Osteoblast (primary cell): ENCODE measurements at places on chromosomes 7 and 10.

- DNase-seq: no peak
These were observed 55.7 kb downstream of the ST7 start for GRCh38 chr7:117008886-117009531.

- no peak for DNase-seq
These were observed 68.8 kb upstream of the KIF5B start for GRCh38 chr10:32125023-32125422.

DNA sequence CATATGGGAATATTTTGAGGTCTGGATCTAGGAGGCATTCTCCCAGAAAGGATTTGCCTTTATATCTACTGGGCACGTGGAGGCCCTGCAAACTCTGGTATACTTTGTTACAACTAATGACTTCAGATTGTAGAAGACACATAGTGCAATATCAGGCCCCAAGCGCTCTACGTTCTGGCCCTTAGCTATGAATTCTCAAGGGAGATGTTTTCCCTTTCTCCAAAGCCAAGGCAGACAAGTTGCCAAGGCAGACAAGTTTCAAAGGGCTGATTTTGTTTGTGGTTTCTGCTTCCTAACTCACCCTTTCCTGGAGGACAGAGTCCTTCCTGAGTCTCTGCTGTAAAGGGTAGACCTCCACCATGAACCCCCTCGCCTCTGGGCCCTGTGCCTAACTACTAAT lies 99.4 kb upstream of the CTTNBP2 start:
- no peak for DNase-seq

DNA sequence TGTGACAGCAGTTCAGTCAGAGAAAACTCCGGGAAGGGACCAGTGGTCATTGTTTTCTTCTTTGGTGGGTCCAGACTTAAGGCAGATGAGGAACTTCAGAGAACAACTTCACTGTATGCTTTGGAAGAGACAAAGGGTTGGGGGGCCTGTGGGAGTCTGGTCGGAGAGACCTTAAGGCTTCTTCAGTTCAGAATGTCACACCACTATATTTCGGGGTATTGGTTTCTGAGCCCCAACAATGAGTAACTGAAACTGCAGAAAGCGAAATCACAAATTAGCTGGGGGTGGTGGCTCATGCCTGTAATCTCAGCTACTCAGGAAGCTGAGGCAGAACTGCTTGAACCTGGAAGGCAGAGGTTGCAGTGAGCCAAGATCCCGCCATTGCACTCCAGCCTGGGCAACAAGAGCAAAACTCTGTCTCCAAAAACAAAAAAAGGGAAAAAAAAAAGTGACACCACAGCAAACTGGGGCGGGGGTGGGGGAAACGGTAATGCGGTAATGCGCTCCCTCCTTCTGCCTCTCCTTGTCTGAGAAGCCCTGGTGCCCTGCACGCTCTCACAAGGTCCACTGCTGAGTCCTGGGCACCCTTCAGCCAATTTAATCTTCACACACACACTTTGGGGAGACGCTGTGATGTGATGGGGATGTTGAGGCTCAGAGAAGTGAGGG lies 2.2 kb upstream of the ADIRF start:
- DNase-seq: no peak

- DNase-seq: no peak
These were observed 335.6 kb upstream of the HGF start for GRCh38 chr7:82105463-82105862.

GRCh38 chr7:90958647-90959046 lies 305.6 kb upstream of the FZD1 start:
- peak; percentile 14 for DNase-seq

DNA sequence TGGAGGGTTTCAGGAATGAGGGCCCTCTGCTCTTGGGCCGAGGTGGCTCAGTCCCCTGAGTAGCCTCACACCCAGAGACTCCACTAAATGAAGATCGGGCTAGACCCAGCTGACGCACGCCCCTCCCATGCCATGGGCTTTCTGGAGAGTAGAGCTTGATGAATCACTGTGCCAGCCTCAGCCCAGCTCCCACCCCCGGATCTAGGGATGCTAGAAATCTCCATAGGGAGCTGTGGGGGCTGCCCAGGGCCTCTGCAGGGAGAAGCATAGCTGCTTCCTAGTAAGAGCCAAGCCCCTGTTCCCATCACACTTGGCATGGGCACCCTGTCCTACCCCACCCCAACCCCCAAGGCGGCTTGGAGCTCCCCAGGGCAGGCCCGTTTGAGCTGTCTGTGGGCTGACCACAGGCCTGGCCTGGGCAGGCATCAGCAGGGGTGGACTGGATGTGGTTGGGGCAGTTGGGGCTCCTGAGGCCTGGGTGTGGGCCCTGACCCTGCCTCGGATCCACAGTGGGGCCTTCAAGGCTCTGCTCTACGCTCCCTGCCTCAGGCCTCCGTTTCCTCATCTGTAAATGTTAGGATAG lies 121.2 kb downstream of the ZMIZ1 start:
- DNase-seq: peak; percentile 95

GRCh38 chr10:83542774-83543411 lies 596.4 kb upstream of the GHITM start:
- DNase-seq: no peak

GRCh38 chr10:70575486-70575873 lies 27.1 kb downstream of the PRF1 start:
- peak; percentile 73 for DNase-seq

DNA sequence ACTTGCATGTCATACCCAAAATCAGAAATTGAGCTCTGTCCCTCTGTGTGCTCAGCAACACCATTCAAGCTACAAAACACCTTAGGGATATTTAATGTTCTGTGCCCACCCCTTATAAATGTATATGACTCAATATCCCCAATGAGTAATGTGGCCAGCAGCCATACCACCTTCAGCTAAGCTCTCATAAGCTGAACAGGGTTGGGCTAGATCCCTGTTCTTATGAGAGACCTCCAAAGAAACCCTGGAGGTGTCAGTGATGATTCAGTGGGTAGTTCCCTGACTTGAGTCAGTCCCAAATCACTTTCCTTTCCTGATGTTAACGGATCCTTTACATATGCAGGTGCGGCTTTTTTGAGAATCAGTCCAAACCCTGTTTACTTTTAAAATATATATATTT lies 253.8 kb downstream of the CREB5 start:
- no peak for DNase-seq

DNA sequence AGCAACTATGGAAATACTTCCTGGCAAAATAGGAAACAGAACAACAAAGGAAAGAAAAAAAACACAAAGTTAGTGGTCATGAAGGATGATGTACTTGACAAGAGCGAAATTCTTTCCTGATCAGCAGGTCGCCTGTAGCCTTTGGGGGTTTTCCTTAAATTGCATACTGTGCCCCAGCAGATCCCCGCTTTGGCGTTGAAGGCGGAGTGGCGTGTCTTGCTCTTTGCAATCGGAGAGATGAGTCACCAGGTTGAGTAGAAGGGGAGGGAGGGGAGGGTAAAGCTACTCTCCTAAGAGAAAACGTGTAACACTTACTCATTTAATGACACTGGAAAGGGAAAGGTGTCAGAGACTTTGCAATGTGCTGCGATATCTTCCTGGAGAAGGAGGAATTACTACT lies 587.2 kb downstream of the SORCS1 start:
- no peak for DNase-seq

DNA sequence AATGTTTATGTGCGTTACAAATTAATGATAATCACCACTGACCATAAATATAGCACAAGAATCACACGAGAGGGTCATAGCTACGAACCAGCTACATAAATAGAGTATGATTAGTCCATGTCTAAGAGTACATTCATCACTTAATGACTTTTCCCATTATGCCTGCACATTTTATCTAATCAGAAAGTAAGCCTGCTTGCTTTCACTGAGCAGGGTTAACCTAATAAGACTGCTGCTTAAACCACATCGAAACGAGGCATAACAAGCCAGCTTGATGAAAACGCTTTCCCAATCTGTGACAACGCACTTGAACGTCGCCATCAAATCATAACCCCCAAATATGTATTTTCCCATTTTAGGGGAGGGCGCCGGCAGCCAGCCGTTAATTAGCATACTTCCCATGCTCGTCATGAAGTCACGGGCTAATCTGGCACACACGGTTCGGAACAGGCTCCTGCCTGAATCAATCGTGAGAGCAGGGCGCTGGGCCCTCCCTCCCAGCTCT lies 71.5 kb downstream of the EBF3 start:
- no peak for DNase-seq

GRCh38 chr10:132551093-132551807 lies 13.7 kb downstream of the INPP5A start:
- peak; percentile 19 for DNase-seq

GRCh38 chr7:44313016-44313415 lies 12.4 kb downstream of the CAMK2B start:
- DNase-seq: no peak

GRCh38 chr10:843703-844102 lies 87.8 kb downstream of the LARP4B start:
- DNase-seq: no peak

- no peak for DNase-seq
These were observed 356.5 kb upstream of the CELF2 start for GRCh38 chr10:10661176-10661575.
